ENCODE measurements at places on chromosomes 2 and 18.

DNA sequence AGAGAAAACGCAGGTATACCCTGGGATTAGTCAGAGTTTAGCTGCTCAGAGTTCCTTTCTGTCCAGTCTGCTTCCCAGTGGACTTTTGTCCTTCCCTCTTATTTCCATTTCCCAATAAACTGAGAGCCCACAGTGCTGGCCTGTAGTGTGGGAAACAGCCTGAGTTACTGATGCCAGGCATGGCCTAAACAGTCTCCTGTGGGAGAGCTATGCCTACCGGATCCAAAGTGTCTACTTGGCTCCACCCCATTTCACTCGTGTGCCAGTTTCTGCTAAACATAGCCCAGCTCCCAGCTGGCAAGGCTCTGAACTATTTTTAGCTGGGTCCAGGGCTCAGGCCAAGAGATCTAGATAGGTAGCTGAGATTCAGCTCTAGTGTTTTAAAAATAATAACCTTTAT is 15.6 kb upstream of the PPP1CB start:
- no peak for DNase-seq

DNA sequence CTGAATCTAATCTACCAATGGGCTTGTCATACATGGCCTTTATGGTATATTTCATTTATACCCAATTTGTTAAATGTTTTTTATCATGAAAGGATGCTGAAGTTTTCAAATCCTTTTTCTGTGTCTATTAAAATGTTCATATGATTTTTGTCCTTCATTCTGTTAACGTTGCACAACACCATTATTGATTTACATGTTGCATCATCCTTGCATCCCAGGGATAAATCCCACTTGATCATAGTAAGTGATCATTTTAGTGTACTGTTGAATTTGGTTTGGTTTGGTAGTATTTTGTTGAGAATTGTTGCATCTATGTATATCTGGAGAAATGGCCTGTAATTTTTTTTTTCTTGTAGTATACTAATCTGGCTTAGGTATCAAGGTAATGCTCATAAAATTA is 9.4 kb downstream of the SP100 start:
- no peak for DNase-seq

GRCh38 chr2:165793779-165794535 is at the start of gene GALNT3:
Gene GALNT3, minus strand, starts transcription at chr2:165794247. Its CDS starts 23,547 bp downstream, at chr2:165770700.
- peak; percentile 77 for DNase-seq

GRCh38 chr2:189566046-189566445 is 14.5 kb downstream of the SLC40A1 start:
- DNase-seq: no peak

- DNase-seq: no peak
Measured at GRCh38 chr18:2256577-2256976, 314.7 kb downstream of the METTL4 start.

DNA sequence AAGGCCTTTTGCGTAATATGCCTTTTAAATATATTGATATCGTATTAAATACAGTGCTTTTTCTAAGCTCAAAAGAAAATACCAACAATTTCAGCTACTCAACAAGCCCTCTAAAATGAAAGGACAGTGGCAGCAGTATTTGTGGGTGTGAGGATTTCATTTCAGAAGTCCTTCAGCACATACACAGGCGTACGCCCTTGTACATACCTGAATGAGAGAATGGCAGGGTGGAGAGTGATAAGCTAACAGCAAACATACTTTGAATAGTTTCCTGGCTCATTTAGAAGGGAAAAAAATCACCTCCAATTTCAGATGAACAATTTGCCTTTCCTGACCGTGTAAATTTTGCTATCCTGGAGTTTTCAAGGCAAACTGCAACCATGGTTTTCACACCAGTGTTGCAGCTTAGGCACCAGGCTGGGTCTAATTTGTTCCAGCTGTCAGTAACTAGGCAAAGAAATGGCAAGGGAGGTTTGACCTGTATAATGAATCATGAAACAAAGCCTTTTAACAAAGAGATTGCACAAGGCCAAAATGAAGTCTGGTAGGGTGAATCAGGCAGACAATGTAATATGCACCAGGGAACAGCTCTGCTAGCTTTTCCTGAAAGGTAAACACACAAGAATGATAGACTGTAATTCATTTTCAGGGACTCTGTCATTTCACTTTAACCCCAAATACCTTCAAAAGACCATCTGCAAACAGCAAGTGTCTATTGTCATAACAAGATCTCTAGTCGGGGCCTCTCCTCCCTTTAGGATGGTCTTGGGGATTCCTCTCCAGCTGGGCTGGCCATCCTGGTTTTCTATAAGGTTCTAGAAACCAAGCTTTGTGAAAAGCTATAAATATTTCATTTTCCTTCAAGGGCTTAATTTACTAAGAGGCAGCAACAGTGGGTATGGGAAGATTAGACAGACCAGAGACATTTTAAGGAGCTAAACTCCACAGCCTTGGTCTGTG is 11.5 kb downstream of the ANKRD29 start:
- no peak for DNase-seq

DNA sequence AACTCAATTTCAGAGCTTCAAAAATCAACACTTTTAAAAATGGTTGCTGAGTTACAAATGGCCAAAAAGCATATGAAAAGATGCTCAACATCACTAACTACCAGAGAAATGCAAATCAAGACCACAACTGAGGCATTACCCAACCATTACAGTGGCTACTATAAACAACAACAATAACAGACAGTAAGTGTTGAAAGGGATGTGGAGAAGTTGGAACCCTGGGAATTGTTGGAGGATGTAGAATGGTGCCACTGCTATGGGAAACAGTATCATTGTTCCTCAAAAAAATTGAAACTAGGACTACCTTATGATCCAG is 173.3 kb upstream of the SPRED2 start:
- no peak for DNase-seq

- DNase-seq: no peak
Measured at GRCh38 chr18:58785171-58785805, 79.4 kb upstream of the ZNF532 start.

GRCh38 chr2:85938456-85938855 is 49.7 kb upstream of the ST3GAL5 start:
- DNase-seq: no peak

GRCh38 chr2:224143526-224143925 is 104.4 kb upstream of the SERPINE2 start:
- no peak for DNase-seq

DNA sequence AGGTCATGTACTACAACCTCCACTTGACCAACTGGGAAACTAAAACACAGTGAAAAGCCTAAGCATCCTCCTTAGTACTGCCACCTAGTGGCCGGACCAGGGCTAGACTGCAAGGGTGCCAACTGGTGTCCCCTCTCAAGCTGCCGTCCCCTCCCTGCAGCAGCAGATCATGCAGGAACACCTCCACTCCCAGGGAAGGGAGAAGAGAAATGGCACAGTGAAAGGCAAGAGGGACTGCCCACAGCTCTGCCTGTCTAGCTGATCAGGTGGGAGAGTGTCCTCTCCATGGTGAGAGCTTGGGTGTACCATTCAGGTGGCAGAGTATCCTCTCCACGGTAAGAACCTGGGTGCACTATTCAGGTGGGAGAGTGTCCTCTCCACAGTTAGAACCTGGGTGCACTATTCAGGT is 78.1 kb downstream of the AAK1 start:
- peak; percentile 90 for DNase-seq
